ENCODE measurements at places on chromosomes 7 and 10. TPM values are rescaled to one million over a fixed set of nuclear protein-coding genes. Genes with fewer than 3 reads are reported as not detected.

DNA sequence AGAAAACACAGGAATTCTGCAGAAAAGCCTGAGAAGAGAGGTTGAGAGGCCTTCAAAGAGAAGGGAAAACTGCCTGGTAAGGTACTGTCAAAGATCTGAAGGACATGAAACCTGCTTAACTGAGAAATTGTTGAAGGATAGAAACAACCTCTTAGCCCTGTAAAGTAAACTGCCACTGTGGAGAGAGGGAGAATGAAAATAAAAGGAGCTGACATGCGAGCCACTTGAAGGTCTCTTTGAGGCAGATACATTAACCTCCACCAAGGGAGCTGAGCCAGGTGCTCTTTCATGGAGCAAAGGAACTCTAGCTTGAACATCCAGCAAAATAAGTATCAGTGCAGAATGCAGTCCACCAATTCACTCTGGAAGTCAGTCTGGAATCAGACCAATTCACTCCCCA is 108.8 kb upstream of the FEZF1 start:
- no peak for DNase-seq

GRCh38 chr10:124279298-124279697 is 139.4 kb downstream of the OAT start:
- DNase-seq: no peak

SPACDR gene
- 1.2 TPM for total RNA-seq

DNA sequence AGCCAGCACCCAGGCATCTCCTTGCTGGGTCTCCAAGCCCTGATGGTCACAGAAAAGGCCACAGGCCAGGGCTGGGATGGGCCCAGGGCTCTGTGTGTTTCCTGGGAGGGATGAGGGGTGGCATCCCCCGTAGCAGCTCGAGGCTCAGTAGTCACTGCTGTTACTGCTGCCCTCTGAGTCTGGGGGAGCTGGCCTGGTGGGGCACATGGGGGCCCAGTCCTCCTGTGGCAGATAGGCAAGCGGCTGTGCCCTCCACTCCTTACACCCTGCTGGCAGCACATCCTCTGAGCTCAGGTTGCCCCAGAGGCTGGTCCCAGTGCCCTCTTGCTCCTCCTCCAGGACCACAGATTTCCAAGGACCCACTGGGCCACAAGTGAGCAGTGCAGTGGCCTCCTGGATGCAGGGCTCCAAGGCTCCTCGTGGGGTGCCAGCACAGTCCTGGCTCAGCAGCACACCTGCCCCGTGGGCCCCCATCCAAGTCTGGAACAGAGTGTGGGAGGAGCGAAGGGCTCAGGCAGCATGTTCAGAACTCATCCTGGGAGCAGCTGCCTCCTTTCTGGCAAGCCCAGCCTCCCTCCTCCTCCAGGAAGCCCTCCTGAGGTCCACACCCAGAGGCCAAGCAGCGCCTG is 31.5 kb upstream of the TUBB8 start:
- no peak for DNase-seq

DNA sequence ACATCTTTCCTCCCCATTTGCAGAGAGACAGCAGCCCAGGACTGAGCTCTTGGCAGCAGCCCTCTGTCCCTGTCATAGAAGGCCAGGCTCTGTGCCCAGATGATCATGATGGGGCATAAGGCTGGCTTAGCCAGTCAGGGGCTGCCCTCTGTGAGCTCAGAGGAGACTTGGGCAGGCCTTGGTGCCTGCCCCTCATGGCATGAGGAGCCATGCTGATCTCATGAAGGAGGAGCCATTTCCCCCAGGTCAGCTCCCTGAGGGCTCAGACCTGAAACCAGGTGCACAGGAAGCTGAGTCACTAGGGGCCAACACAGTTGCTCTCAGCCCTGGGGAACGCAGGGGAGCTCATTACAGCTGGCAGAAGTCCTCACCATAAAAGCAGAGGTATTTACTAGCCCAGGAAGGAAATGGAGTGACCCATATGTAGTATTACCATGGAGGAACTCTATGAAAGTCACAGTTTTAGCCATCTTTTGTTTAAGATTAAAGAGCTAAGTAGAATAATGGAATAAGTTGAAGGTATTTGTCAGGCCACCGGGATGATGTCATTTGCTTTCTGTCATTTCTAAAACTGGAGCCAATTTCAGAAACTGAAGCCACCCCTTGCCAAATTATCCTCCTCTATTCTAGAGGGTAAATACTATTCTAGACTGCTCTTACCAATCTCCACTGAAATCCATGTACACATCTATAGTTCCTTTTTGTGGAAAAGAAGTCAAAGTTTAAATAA is 362.4 kb upstream of the ZNF32 start:
- DNase-seq: no peak

DNA sequence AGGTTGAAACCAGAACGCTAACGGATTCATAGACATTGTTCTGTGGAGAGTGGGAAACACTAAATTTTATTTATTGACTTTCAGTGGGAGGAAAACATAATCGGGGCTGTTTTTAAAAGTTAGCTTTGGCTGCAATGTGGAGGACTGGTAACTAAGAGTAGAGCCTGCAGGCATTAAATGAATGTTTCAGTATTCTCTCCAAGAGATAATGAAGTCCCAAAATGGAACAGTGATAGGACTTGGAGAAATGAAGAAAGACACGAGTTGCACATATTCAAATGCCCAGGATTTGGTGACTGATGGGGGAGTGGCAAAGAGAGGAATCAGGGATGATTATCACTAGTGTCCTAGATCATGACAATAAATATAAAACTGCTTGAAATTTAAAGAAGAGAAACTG is 359.8 kb upstream of the LRRTM3 start:
- no peak for DNase-seq

ATE1 gene
- total RNA-seq: 29.4 TPM
